CD8-positive, alpha-beta T cell (primary cell): ENCODE measurements at places on chromosomes 13 and 19.

- DNase-seq, result no peak
These were observed 349.2 kb upstream of the ARGLU1 start for GRCh38 chr13:106917024-106917571.

DNA sequence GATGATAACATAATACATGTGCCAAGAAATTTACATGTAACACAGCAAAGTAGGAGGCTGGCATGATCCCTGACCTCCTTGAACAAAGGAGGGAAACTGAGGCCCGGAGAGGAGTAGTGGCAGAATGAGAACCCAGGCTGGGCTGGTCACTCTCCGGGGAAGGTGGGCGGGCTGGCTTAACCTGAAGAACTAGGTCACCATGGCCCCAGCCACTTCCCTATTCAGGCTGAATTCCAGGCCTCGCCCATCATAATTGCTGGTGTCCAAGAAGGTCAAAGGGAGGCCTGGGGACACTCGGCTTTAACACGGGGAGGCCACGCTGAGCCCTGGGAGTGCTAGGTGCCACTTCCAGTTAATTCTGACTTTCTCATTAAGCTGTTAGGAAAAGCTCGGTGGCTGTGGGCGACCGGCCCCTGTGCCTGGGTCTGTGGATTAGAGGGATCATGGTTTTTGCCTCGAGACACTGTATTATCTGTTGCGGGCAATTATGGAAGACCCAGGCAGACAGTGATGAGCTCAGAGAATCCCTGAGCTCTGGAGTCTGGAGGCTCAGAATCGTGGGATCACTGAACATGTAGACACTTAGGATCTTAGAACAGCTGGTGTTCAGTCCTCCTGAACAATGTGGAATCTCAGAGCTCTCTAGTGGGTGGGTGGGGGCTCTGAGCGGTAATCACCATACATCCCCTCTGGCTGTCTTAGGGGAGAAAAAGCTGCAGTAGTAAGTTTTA lies 5.0 kb upstream of the TINCR start:
- no peak for DNase-seq

DNA sequence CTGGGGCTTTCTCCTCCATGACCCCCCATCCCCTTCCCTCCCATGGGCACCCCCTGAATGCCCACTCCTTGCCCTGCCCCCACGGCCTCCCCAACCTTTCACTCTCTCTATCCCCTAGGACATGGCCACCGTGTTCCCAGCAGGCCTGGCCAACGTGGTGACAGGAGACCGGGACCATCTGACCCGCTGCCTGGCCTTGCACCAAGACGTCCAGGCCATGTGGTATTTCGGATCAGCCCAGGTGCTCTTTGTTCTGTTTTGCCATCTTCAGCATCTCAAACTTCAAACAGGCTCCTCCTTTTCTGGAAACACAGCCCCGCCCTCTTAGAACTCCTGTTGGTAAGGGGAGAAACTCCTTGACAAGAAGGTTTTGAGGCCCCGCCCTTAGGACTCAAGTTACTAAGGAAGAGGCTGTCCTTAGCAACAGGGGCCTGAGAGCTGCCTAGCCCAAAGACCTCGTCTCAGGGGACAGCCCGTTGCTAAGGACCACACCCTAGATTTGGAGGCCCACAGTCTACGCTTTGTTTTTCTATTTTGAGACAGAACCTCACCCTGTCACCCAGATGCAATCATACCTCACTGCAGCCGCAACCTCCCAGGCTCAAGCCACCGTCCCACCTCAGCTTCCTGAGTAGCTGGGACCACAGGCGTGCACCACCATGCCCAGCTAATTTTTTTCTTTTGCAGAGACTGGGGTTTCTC lies 5.1 kb upstream of the FLT3LG start:
- DNase-seq, result peak; percentile 73

DNA sequence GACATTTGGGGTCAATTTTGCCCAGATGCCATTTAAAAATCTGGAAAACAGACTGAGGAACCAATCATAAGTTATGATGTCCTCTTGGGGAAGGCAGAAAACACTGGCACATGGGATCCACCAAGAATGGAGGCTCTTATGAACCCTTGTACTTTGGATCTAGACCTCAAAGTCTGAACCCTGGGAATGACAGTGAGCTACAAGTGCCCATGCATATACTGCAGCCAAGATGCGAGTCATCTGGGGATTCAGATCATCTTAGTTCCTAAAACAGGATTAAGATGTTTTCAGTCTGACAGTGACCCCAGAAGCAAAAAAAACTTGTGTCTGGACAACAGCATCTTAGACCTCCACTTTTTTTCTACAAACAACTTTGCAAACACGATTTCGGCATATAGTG lies 100.2 kb upstream of the SIAH3 start:
- DNase-seq, result no peak

DNA sequence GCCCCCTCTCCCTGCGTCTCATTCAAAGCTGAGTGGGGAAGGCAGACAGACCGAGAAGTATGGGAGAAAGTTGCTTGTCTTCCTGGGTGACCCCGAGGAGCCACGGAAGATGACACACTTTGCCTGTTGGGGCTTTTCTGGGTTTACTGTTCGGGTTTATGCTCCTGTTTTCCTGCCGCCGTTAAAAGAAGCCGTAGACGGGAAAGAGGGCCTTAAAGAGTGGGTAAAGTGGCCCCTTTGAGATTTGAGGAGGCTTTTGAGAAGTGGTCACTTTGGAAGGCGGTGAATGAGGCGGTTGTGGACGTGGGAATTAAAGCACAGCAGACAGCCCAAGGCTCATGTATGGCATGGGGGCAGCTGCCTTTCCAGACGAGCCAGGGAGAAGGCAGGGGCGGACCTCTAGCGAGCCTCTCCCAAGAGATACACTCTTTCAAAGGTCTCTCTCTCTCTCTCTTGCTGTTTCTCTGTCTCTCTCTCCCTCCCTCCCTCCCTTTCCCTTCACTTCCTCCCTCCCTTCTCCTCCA lies 493 bp upstream of the LHFPL6 start:
- DNase-seq, result no peak
